Stimulated activated CD4-positive, alpha-beta T cell treated with anti-CD3 and anti-CD28 coated beads, Interleukin-2, amount 100 ng/mL, for 48 hours (primary cell): ENCODE measurements at places on chromosomes 7 and 10.

- DNase-seq, result no peak
Observed at GRCh38 chr7:24229481-24230226, 54.3 kb upstream of the NPY start.

GRCh38 chr7:15559416-15559928 lies 2.3 kb downstream of the AGMO start:
- DNase-seq, result no peak

GRCh38 chr10:122113161-122113944 lies 124.4 kb downstream of the TACC2 start:
- DNase-seq, result no peak

- no peak for DNase-seq
Observed at GRCh38 chr10:15245530-15245929, 77.0 kb upstream of the NMT2 start.

- DNase-seq, result no peak
Observed at GRCh38 chr10:29041616-29042015, 247.3 kb upstream of the LYZL1 start.

- no peak for DNase-seq
Observed at GRCh38 chr7:22586786-22587140, 86.8 kb upstream of the STEAP1B start.

DNA sequence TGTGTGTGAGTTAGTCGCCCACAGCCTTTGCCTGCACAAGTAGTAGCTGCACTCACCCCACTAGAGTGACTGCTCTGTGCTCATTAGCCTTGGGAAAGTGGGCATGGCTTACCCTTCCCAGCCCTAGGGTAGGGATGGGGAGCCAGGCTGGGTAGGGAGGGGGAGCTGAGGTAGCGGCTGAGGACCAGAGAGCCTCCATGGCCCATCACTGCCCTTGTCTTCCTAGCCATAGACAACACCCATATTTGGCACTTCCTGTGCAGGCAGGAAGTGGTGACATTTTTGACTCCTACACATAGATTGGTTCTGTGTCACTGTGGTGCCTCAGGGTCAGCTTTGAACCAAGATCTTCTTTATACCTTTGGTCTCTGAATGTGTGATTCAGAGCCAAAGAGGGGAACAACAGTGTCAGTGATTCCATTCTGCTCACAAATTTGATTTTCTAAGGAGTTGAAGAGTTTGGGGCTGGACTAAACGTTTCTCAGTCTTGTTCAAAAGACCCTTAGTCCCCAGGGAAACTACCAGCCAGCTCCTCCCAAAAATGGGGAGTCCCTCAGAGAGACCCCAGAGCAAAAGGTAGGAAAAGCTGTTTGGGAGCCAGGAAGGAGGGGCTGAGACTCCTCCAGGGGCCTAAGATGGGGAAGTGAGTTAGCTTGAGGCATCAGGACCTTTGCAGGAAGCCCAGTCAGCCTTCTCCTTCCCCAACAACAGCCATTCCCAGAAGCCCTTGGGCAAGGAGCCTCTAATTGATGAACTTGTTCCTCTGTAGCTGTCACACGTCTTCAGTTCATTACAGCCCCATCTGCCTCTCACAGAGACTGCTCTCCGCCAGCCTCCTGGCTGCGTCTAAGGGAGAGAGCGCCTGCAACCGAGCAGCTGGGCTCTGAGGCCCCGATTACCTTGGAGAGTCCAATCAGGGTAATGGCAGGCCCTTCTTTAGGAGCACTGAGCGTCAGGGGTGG lies 135.0 kb downstream of the CDH23 start:
- DNase-seq, result peak; percentile 31

DNA sequence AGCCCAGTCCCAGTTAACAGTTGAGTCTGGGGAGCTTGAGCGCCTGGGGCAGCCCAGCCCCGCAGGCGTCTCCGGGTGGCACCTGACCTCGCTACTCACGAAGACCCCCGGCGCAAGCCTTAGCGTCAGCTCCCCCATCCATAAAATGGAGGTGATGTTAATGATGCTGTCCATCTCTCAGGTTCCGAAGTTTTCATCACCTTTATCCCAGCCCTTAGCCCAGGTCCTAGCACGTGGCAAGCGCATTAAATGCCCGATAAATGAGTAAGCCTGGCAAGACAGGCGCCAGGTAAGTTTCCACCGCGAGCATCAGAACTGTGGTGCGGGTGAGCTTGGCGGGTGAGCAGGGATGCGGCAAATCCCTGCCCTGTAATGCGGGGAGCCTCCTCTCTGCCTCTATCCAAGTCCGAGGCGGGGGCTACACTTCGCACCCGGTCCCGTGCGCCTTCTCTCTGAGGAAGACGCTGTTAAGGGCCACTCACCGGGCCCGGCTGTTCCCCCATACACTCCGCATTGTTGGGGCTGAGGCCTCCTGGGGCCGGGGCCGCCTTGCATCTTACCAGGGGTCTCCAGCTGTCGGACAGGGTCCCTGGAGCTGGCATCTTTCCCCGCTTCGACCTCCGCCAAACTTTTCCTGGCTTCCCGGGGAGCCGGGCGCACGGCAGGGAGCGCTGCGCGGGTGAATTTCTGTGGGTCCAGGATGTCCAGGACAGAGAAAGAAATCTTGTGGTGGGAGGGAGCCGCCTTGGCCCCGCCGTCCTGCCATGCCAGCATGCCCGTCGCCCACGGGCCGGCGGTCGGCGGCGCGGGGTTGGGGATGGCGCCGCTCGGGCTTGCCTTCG lies 444 bp downstream of the NKX1-2 start:
- DNase-seq, result no peak

DNA sequence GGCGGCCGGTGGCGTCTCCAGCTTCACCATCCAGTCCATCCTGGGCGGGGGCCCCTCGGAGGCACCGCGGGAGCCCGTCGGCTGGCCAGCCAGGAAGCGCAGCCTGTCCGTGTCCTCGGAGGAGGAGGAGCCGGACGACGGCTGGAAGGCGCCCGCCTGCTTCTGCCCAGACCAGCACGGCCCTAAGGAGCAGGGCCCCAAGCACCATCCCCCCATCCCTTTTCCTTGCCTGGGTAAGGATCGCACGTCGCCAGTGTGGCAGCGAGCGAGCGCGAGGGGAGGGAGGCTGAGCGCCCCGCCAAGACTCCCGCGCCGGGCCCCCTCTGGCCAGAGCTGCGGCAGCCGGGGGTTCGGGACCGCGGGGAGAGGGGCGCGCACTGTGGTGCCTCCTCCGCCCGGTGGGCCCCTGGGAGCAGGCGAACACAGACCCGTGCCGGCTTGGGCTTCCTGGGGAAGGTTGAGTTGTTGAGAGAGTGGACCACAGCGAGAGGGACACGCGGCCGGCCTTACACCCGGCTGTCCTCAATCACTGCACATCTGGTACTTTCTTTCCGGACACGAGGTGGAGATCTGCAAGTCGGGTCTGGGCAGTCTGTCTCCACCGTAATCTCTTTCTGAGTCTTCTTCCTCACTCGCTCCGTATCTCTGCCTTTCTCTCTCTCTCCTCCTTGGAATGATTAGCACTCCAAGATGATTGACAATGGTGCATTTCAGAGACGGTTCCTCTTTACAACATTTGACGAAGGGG lies 652 bp downstream of the HMX2 start:
- no peak for DNase-seq

DNA sequence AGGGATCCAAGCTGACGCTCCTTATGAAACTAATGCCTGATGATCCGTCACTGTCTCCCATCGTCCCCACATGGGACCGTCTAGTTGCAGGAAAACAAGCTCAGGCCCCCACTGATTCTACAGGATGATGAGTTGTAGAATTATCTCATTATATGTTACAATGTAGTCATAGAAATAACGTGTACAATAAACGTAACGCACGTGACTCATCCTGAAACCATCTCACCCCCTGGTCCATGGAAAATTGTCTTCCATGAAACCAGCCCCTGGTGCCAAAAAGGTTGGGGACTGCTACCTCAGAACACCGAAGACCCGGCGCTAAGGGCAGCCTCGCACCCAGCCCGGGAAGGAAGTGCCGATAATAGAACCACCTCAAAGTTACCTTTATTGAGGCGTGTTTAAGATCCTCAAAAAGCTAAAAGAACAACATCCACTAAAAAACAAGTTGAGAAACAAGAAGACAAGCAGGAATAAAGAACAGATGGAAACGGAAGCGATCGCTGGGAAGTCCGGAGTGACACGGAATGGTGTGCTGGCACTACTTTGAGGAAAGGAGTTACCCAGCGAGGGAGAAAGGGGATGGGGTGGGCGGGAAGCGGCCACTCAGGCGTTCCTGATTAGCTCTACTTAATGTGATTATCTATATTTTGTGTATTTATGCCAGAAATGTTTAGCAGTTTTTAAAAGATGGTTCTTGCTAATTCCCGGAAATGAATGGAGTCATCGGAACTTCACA lies 50.1 kb upstream of the PRKAR1B start:
- DNase-seq, result no peak

DNA sequence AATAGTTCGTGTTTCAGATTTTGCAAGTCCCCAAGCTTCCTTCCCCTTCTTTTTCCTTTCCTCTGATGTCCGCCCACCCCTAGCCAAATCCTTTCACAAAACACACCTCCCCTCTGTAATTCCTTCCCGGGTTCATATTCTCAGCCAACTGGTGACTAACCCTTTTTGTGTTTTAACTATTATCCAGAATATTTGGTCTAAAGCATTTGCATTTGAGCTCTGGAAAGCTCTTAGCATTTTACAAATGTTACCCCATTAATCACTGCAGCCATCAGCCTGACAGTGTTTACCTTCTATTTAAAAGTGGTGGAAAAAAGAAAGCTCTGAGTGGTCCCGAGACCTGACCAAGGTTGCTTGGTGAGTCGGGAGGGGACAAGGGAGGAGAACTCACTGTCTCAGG lies 139.0 kb downstream of the CREB5 start:
- no peak for DNase-seq

GRCh38 chr10:36021096-36021495 lies 379.0 kb upstream of the FZD8 start:
- no peak for DNase-seq
